ENCODE measurements at places on chromosomes 1 and 21.

GRCh38 chr1:234866007-234866866, 256.3 kb upstream of the IRF2BP2 start:
- DNase-seq = no peak

DNA sequence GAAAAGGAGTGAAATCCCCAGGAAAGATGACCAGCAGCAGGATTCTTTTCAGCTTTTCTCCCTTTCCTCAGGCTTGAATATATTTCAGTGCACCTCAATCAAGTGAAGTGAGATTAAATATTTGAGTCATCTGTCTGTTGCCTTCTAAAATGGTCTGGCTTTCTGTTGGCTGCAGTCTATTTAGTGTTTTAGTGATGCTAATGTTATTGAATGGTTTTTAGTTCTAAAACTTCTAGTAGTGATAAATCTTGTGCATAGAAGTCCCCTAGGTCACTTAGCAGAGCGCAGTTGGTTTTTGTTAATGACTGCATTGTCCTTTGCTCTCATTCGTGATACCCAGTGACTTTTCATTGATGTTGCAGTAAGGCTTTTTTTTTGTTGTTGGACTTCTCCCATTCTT, 53.5 kb downstream of the ITSN1 start:
- DNase-seq = no peak

GRCh38 chr1:1755426-1755825, 22.8 kb downstream of the NADK start:
- no peak for DNase-seq

- DNase-seq = no peak
Measured at GRCh38 chr1:85464497-85465098, 361 bp downstream of the DDAH1 start.

DNA sequence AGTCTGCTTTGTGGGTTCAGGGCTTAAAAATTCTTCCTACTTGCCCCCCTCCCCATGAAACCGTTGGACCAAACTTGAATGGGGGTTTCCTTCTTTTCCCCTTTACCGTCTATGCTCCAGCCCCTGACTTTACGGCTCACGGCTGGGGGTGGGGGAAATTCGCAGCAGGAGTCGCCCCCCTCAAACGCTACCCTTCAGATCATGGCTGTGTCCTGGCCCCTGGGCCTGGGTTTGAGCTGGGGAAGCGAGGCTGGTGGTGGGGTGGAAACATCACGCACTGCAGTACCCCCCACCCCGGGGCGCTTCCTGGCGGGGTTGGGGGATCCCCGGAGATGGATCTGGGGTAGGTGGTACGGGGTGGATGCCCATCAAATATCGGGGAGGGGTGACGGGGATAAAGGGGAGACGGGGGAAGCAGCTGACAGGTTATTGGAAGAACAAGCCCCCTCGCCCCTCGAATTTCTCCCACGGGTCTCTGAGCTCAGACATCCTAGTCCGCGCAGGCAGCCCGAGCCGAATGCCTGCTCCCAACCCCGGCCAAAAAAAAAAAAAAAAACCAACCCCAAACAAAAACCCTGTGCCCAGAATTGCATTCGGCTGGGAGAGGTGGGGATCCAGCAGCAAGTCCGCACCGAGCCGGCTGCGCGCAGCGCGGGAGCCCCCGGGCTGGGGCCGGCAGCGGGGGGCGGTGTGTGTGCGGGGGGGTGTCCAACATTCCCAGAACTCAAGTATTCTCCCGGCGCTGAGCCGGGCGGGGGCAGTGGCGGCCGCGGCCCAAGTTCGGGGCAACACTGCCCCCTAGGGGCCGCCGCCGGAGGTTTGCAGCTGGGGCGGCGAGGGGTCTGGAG, 59.0 kb upstream of the ACOT11 start:
- peak; percentile 65 for DNase-seq

- DNase-seq = no peak
Measured at GRCh38 chr1:16621300-16621658, 7.9 kb upstream of the NBPF1 start.

DNA sequence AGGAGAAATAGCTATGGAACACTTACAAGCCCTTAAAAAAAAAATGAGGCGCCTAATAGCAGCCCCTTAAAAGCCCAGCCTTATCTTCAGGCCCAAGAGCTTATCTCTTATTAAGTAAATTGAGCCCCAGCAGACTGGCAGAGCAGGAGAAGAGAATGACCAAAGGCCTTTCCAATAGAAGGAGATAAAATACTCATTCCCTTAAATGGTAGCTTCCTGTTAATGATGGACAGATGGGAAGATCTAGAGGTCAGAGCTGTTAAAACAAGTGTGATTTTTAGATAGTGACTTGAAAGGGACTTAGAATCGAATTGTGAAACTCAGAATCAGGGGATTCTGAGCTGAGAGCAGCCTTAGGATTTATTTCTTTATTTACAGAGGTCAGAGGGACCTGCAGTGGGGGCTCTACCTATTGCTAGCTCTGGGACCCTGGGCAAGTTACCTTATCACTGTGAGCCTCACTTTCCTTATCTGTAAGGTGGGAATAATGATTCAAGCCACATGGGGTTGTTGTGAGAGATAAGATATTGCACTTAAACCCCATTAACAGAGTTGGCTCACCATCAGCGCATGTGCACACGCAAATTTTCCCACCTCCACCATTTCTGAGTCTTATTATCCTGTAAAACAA, 101.3 kb upstream of the C8B start:
- DNase-seq = no peak

DNA sequence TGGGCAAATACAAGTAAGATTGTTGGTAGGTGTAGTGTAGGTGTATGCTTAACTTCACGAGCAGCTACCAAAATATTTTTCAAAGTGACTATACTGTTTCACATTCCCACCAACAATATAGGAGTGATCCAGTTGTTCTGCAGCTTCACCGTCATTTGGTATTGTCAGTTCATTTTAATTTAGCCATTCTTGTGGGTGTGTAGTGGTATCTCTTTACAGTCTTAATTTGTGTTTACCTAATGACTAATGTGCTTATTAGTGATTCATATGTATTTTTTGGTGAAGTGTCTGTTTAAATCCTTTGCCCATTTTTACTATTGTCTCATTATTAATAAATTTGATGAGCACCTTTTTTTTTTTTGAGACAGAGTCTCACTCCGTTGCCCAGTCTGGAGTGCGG, 35.4 kb downstream of the RCSD1 start:
- DNase-seq = no peak

GRCh38 chr1:240572328-240572727, 39.6 kb downstream of the GREM2 start:
- no peak for DNase-seq

GRCh38 chr1:172515436-172515835, 17.5 kb upstream of the SUCO start:
- DNase-seq = no peak

- no peak for DNase-seq
Measured at GRCh38 chr1:101826416-101826815, 170.3 kb downstream of the OLFM3 start.

DNA sequence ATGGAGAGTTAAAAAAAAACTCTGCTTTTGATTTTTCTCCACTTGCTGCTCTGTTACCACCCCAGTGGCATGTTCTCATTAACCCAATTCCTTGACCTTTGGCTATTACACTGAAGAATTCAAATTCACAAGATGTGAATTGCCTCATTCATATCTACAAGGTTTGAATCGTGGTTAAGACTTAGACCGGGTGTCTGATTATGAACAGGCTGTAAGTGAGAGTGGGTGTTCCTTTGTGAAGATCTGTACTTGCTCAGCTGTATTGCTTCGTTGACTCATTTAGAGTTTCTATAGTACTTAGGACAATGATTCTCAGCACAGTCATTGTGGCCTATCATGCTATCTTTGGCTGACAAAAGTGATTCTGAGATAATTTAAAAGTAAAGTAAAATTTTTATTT, 36.4 kb downstream of the DNM3 start:
- no peak for DNase-seq

- no peak for DNase-seq
Measured at GRCh38 chr21:42988236-42988965, 14.0 kb downstream of the PKNOX1 start.

- DNase-seq = no peak
Measured at GRCh38 chr1:103942029-103942428, 192.3 kb downstream of the AMY1C start.

DNA sequence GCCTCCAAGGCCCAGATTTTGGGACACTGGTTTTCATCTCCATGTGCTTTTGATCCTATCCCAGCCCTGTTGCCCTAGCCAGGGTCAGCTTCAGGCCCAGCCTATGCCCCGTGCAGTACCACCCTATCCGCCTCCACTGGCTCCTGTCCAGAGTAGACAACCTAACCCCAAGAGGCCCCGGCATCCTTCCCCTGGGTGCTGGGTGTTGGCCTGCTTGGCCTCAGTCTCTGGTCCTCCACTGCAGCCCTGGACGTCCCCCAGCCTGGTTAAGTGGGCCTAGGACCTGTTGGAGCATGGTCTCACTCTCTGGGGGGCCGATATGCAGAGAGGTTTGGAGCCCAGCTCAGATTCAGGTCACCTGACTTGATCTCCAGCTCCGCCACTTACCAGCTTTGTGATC, 1.6 kb downstream of the CSF3R start:
- no peak for DNase-seq

GRCh38 chr1:176144526-176144925, 62.6 kb downstream of the COP1 start:
- DNase-seq = no peak

- DNase-seq = no peak
Measured at GRCh38 chr1:3205815-3206214, 136.8 kb downstream of the PRDM16 start.

DNA sequence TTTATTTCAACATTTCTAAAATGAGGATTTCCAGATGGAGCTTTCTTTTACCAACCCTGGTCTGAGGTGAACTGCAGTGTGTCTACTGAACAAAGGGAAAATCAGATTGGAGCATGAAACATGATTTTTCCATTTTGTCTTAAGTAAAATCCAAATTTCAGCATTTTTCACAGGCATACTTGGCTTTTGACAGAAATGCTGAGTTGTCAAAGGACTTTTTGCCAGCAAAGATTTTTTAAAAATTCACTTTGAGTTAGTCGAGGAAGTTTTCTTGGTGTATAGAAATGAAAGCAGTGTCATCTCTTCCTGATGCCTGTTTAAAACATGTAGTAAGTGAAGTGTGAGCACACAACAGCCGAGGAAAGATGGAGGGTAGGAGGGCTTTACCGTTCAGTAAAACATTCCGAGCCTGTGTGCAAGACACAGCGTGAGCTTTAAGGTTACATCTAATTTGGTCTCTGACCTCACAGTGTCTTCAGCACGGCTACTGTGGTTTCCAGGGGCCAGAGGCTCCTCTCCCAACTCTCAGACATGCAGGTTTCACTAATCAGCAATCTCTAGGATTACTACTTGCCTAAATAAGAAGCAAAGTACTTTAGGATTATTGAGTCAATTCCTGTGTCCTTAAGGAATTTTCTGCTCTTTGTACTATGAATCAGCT, 45.9 kb downstream of the SAMD13 start:
- no peak for DNase-seq

GRCh38 chr1:164561007-164561406, 2.0 kb downstream of the PBX1 start:
- no peak for DNase-seq

DNA sequence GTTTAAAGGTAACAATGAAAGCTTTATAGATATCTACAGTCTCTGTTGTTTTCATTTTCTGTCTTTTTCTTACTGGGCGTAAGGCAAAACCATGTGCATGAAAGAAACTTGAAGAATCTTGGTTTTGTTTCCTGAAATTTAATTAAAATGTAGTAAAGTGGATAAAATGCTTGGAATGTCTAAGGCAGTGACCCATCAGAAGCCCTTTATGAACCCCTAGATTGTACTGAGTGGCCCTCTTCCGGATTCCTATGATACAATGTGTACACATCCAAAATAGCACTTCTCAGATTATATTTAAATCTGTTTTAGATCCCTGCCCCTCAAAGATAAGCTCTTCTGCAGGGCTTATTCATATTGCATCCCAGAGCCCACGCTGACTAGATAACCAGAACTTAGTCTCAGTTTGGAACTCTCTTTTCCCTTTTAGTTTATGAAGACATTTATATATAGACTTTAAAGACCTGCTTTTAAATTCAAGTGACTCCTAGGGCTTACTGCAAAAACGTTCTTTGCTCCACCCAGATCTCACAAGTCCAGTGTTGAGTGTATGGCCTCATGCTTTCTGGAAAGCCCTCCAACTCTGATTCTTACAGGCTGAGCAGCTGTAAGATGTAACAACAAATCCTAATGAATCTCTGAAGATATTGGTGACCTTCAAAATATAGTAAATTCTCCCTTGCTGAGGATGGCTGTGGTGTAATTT, 142.9 kb downstream of the LRRC7 start:
- no peak for DNase-seq

DNA sequence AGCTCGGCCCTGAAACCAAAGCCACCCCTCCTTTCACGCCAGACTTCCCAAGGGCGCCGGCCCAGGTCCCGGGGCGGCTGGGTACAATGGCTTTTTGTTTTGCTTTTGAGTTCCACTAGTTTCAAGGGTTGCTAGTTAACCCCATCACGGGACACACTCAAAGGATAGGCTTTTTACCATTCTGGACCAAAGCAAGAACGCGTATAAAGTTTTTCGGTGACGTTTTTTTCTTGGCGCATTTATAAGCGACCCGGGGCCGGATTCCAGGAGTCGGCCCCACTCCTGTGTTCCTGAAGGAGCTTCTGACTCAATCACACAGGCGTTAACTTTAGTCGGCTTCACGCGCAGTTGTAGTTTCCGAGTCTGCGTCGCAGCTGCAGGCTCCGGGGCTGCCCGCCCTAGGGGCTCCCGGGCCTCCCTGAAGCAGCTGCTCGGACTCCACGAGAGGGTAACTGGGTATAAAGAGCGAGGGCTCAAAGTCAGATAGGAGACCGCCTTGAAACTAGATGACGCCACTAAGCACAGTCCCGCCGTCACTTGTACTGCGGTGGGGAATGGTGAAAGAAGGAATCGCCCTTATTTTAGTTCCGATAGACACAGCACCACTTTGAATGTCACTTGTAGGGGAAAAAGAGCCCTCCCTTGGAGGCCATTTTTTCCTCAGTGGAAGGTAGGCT, 707 bp upstream of the KLHL21 start:
- DNase-seq = peak; percentile 68

DNA sequence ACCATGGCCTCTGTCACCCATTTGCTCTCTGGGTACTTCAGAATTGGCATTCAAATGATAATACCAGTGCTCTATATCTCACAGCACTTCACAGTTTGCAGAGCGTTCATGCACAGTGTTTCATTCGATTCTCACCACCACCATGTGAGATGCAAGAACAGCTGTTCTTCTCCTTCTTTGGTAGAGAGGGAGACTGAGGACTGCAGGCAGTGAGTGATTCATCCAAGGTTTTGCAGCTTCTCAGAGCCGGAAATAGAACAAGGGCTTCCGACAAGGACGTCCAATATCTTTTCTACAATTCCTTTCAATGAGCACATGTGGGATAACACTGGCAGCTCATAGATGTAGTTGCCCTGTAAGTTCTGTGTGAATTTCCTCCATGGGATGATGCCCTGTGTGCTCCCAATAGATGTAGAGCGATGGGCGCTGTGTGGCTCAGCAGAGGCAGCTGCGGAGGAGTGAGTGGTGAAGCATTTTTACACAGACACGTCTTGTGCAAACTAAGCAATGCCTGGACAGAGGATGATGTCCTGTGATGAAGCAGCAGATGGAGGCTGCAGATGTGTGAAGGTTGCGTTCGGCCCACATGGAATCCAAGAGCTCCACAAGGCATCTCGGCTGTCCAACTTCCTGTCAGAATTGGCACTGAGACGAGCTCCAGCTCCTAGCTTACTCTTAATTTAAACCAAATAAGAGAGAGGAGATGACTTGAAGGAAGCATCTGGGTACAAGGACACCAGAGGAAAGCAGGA, 24.9 kb downstream of the MT1HL1 start:
- DNase-seq = no peak

Data from CD4-positive, alpha-beta T cell treated with Interleukin-2 at 100 ng/mL for 4 hours (primary cell).